Smooth muscle cell of the brain vasculature (primary cell): ENCODE measurements at places on chromosomes 3 and 15.

- no peak for DNase-seq
Observed at GRCh38 chr3:49841126-49841696, 15.2 kb downstream of the TRAIP start.

GRCh38 chr3:66561367-66561766 is 60.5 kb upstream of the LRIG1 start:
- DNase-seq = no peak

- DNase-seq = no peak
Observed at GRCh38 chr3:171954690-171955383, 84.5 kb upstream of the FNDC3B start.

DNA sequence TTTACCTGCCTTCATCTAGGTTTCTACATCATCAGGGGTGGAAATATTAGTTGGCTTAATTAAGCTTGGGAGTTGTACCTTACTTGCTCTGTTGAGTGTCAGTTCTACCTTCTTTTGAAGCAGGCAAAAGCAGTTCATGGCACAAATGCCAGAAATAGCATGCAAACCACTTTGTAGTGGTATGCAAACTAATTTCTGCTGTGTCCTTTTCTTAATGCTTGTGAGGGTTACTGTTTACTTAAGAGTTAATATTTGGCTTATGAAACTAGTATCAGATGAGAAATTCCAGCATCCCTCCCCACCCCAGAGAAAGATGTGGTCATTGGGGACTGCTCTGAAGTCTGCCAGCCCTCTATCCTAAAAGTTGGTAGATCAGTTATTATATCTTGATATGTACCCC is 7.1 kb downstream of the ATP2C1 start:
- no peak for DNase-seq

DNA sequence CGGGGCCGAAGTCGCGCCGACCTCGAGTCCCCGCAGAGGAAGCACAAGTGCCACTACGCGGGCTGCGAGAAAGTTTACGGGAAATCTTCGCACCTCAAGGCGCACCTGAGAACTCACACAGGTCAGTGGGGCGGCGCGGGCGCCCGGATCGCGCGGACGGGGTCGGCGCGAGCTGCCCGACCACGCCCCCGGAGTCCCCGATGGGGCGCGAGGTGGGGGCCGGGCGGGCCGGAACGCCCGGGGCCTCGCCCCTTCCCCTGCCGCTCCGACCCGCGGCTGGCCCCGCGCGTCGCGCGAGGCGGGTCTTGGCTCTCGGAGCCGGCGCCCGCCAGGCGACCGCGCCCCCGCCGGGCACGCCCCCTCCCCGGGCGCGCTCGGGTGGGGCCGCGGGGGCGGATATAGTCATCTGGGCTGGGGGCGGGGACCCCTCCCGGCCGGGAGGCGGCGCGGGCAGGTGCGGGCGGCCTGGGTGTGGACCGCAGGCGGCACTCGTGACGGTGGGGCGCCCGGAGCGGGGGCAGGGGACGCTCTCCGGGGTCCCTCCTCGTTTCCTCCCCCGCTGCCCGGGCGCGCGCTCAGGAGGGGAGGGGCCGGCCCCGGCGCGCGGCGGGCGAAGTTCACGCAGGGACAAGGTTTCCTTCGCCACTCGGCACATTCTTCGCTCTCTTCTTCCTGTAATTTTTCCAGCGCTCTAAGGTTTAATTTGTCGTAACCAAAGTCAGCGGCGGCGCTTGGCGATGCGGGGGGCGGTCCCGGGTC is 1.2 kb downstream of the KLF13 start:
- DNase-seq = no peak

- DNase-seq = no peak
Observed at GRCh38 chr3:95522449-95522848, 1291.9 kb upstream of the EPHA6 start.

- DNase-seq = no peak
Observed at GRCh38 chr15:75508840-75509532, 57.5 kb upstream of the SIN3A start.

DNA sequence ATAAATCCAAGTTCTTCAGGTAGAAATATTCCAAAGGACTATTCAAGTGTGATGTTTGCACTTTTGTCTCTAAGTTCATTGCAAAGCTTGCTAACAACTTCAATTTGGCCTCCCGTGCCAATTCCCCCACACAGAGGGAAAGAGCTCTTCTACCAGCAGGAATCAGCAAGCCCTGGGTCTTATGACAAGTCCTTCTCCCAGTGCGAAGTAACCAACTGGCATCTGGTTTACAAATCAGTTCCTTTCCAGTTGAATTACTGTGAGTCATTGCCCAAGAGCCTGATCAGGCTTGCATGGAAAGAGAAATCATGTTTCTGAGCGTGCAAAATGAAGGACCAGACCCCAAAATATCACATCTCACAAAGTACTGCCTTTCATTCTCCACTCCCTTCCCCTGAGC is 62.7 kb upstream of the SLCO3A1 start:
- no peak for DNase-seq

- DNase-seq = no peak
Observed at GRCh38 chr3:37161351-37161750, 13.0 kb downstream of the LRRFIP2 start.

- no peak for DNase-seq
Observed at GRCh38 chr3:147900851-147901250, 491.7 kb downstream of the ZIC1 start.

- no peak for DNase-seq
Observed at GRCh38 chr15:31013863-31014607, 22.6 kb upstream of the MTMR10 start.

- DNase-seq = no peak
Observed at GRCh38 chr3:67653425-67654098, 850 bp downstream of the SUCLG2 start.

DNA sequence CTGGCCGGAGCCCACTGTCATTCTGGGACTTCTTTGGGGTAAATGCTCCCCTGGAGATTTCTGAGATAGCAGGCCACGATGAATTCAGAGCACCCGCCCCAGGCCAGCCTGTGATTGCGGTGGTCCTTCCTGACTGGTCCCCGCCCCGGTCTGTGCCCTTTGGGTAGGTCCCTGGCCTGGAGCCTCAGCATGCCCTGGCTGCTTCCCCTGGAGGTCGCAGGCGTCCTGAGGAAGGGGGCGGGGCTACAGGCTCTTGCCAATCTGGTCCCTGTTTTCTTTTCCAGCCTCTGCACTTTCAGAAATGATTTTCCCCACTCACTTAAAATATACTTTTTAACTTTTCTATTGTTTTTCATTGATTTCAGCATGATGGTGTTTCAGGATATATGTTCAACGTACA is 250.2 kb upstream of the ATP10A start:
- no peak for DNase-seq

DNA sequence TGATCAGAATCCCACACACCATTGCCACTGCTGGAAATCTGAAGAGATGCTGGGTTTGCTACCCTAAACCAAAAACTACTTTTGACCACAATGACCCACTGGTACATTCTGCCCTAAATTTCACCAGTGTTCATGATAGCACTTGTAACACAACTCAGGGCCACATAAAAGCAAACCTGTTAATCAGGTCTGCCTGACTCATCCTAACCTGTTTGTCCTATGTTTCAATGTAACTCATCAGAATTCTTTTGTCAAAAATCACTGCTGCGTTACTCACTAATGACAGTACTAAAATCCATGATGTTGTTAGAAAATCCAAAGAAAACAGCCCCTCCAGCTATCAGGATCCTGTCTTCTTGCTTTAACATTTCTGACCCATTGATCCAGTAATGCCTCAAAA is 55.6 kb upstream of the XCR1 start:
- no peak for DNase-seq

- DNase-seq = no peak
Observed at GRCh38 chr3:60657972-60658371, 593.3 kb downstream of the FHIT start.
